Stimulated activated CD4-positive, alpha-beta T cell treated with anti-CD3 and anti-CD28 coated beads, TNF-alpha, amount 100 ng/mL, for 24 hours (primary cell): ENCODE measurements at places on chromosomes 7 and 10.

- DNase-seq: no peak
These were observed 594.5 kb downstream of the ACTR3B start for GRCh38 chr7:153354071-153354470.

DNA sequence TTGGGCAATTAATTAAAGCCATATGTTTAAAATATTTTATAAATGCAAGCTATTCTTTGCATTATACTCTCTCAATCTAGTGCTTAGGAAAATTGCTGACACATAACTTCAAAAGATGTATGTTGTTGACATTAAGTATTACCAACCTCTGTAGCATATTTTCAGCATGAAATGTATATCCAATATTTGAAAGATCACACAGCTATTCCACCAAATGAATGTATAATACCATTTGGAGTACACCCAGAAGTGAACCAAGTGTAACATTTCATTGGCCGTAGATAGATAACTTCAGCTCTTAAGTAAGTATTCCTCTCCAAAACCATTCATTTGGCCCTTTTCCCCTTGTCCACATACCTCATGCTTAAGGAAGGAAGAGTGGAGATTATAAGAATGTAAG, 104.6 kb downstream of the HECTD2 start:
- DNase-seq: no peak

GRCh38 chr7:1883031-1883761, 213.1 kb downstream of the ELFN1 start:
- DNase-seq: no peak

DNA sequence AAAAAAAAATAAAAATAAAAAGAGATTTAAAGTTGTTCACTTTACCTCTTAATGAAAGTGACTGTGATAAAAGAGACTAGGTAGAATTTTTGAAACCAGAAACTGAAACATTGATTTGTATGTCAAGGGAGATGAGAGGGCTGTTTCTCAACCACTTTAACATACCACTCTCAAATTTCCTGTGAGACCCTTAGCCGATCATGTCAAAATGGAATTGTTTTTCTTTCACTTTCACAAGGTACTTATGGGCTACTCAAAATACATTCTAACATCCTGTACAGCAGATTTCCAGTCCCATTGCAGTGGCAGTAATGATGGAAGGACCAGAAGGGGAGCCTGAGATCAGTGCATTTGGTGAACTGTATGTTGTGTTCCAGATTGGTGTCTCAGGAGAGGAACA, 261.2 kb downstream of the PPP1R3A start:
- no peak for DNase-seq

GRCh38 chr10:82282782-82283456, 407.9 kb downstream of the NRG3 start:
- DNase-seq: no peak

- no peak for DNase-seq
These were observed 109.0 kb downstream of the SVIL start for GRCh38 chr10:29525762-29526161.

DNA sequence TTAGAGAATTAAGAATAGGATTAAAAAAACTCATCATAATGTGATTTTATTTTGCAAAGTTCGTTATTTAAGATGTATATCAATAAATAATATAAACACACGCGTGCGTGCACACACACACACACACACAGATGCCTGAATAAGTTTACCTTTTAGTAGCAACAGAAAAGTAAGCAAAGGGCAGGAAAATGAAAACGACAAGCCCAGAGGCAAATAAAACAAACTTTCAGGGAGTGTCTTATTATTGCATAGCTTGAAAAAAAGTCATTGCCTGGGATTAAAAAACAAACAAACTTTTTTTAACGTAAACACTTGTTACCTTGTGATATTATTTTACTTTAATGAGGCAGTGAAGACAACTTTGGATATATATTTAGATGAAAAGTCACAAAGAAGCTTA, 226.4 kb downstream of the BAMBI start:
- no peak for DNase-seq

DNA sequence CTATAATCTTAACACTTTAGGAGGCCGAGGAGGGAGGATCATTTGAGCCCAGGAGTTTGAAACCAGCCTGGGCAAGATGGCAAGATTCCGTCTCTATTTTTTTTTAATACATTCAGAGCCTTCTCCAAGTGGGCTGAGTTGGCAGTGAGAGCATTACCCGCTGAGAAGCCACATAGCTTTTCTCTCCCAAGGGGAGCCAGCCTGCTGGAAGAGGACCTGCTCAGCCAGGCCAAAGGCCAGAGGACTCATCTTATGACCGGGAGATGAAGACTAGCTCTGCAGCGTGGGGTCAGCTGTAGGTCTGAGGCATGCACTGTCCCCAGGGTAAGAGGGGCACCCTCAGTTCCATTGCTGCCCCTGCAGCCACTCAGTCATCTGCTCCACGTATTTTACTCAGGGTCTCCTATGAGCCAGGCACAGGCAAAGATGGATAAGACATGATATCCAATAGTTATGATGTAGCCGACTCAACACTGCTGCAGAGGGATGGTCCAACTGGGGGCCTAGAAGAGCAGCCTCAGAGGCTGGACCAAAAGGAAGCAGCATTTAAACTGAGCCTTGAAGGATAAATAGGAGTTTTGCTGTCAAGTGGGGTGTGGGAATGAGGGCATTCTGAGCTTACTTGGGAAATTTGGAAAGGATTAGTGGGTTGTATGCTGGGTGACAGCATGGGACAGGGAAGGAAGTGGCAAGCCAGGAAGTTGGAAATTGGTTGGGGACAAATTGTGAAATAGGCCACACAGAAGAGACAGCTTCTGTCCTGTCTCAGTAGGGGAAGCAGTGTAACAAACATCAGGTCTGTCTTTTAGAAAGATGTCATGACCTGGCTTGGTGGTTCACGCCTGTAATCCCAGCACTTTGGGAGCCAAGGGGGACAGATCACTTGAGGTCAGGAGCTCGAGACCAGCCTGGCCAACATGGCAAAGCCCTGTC, 1.6 kb upstream of the MARVELD1 start:
- DNase-seq: no peak

- DNase-seq: no peak
These were observed 1184.8 kb downstream of the GATA3 start for GRCh38 chr10:9239298-9239697.

DNA sequence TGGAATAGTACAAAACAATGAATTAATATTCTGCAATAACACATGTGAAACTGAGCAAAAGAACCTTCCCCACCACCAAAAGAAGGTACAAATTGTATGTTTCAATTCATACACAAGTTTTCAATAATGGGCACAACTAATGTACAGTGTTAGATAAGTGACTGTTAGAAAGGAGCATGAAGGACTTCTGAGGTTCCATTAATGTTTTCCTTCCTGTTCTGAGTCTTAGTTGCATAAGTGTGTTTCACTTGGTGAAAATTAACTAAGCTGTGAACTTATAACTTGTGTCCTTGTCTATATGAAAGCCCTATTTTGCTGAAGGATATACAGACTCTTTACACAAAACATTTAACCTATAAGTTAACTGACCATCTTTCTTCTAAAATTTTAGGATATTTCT, 8.2 kb downstream of the GSAP start:
- no peak for DNase-seq

GRCh38 chr7:50221028-50221427, 83.5 kb upstream of the IKZF1 start:
- DNase-seq: no peak

DNA sequence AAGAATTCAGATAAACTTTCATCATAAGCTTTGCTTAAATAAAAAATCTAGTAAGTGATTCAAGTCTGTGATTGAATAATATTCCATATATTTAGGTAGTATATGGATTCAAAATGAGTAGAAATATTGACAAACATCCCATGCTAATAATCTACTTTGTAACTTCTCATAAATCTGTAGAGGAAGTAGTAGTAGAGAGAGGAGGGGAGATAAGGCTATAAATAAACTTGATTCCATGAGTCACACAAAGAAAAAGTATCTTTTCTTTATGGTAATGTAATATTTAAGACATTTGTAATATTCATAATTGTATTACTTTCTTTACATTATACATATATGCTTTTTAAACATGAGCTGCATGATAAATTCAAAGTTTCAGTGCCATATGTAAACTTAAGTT, 25.6 kb upstream of the CD36 start:
- no peak for DNase-seq

GRCh38 chr7:43211693-43212092, 99.2 kb downstream of the HECW1 start:
- no peak for DNase-seq

DNA sequence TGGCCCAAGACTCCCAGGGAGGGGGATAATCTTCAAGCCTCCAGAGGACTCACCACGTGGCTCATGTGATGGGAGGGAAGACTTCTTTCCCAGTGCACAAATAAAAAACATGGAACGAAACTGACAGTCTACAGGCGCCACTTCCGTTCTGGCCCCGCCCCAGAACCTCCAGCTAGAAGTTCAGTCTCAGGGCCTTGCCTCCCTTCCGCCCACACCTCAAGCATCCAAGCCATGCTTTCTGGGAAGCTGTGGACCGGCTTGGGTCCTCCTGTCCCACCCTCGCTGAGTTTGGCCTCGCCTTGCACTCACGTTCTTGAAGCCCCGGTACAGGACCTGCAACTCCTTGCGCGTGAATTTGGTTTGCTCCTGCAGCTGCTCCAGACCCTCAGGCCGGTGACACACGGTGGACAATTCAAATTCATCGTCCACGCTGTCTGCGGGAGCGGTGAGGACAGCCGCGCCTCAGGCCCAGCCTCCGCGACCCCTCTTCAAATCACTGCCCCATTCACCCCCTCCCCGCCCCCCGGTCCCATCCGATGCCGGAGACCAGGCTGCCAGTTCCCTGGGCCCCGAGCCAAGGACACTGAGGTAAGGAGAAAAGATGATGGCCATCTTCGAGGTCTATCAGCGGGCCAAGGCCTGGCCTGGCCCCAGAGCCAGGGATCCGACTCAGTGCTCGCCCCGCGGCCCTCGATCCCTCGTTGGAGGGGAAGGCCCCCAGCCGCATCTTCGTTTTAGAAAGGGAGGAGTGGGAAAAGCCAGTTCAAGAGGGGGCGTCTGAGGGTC, 10.7 kb upstream of the OGA start:
- DNase-seq: no peak

GRCh38 chr7:70523989-70524351, 608.0 kb upstream of the GALNT17 start:
- no peak for DNase-seq

GRCh38 chr10:64444564-64444963, 923.4 kb downstream of the REEP3 start:
- no peak for DNase-seq

- no peak for DNase-seq
These were observed 113.8 kb downstream of the MARCHF5 start for GRCh38 chr10:92404612-92405418.

DNA sequence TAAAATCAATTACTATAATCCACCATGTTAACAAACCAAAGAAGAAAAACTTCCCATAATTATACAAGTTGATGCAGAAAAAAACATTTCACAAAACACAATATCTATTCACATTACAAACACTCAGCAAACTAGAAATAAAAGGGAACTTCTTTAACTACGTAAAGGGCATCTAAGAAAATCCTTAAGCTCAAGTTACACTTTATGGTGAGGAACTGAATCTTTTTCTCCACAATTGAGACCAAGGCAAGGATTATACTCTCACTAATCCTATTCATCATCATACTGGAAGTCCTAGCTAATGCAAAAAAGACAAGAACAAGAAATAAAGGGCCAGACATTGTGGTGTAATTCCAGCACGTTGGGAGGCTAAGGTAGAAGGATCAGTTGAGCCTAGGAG, 159.9 kb downstream of the ZNF365 start:
- DNase-seq: no peak

DNA sequence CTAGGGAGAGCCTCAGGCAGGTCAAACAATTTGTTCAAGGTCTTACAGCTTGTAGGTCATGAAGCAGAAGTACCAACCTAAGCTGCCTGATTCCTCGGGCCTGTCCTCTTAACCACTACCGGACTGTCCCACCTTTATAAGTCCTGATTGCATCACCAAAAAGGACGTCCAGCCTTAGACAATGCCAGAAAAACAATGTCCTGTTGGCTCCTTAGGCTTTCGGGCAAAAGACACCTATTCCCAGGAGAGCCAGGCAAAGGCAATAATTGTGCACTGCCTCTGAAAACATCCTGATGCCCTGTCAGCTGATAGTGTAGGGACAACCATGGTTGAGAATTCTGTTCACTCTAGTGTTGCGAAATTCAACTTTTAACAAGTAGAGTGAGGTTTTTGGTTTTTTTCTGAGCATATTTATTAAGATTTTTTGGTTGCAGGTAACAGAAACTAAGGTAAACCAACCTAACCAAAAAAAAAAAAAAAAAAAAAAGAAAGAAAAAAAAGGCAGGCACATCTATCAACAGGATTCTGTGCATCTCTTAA, 40.5 kb downstream of the CDHR3 start:
- DNase-seq: no peak

- DNase-seq: no peak
These were observed 268.0 kb downstream of the FRMD4A start for GRCh38 chr10:14062528-14063260.

DNA sequence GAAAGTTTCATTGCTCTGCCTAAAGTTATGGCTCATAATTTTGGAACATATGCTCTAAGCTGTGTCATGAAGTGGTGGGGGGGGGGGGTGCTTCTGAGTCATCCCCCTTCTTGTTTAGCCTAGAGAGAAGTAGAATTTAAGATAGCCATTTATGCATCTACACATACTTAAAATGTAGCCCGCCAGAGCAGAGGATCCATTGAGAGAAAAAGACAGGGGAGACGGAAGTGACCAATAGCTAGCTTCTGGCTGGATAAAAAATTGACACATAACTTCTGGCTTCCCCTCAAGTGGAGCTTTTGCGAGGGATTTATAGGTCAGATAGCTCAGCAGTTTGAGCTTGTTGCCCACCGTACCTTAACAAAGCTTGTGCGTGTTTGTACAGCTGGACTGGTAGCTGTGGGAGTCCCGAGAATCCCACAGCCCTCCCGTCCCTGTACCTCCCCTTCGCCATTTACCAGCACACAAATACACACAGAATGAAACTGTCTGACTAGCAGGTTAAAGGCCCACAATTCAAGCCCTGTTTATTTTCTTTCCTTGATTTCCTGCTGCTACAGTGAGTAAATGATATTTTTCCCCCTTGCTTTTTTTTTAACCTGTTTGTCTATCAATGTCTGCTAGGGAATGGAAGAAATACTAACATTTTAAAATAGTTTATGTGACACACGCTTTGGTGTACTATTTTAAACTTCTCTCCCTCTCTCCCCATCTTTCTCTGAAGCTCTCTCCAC, 232.6 kb upstream of the FERD3L start:
- no peak for DNase-seq

- no peak for DNase-seq
These were observed 145.3 kb downstream of the RPS24 start for GRCh38 chr10:78178940-78179339.

GRCh38 chr7:78111386-78111785, 312.8 kb downstream of the PHTF2 start:
- no peak for DNase-seq

- DNase-seq: no peak
These were observed 26.9 kb downstream of the ZEB1 start for GRCh38 chr10:31345886-31346285.

DNA sequence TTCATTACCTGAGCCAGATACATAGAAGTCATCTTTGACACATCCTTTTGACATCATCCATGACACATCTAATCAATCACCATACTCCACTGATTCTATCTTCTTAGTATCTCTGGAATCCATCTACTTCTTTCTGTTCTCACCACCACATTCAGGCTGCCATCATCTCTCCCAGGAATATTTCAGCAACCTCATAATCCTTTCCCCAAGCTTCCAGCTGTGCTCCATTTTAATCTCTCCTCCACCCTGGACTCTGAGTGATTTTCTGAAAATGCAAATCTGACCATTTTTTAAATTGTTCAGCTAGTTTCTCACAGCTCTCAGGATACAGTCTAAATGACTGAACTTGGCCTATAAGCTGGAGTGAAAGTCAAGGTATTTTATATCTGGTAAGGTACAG, 2.5 kb upstream of the BTRC start:
- no peak for DNase-seq
